ENCODE measurements at places on chromosomes 2 and 18.

DNA sequence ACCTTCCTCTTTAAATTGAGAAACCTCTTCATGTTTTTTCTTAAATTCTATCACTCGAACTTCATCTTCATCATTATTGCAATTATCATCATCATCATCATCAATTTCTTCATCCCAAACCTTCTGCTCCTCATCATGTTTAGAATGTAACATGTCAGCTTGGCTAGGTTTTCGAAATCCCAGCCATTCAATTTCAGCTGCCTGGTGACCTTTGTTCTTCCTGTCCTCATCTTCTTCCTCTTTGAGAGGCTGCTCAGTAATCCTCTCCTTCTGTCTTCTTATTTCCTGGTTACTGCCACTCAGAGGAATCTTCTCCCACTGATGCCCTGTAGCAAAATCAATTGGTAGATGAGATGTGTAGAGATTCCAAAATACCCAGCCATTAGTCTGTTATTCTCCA is 4.2 kb downstream of the ERMN start:
- DNase-seq = no peak

DNA sequence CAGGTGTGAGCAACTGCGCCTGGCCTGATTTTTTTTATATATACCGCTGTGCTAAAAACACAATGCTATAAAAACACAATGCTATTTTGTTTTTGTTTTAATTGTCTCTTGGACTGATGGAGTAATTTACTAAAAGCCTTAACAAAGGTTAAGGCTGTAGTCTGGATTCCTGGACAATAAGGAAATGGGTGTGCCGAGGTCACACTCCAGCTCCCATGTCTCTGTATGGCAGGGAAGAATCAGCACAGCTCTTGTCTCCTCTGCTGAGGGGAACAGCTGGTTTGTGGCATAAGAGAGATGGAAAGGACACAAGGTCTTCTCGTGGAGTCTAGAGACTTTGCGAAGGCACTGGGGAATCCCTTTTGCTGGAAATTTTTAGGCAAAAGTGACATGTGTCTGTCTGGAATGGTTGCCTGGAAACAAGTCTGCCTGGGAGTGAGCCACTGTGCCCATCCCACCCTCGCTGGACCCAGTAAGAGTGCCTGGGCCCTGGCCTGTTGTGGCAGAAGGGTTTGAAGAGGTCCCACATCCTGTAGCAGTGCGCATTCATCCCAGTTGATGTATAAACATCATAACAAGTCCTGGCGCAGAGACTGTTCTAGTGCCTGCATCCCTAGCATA is 73.1 kb downstream of the MAPK4 start:
- no peak for DNase-seq

DNA sequence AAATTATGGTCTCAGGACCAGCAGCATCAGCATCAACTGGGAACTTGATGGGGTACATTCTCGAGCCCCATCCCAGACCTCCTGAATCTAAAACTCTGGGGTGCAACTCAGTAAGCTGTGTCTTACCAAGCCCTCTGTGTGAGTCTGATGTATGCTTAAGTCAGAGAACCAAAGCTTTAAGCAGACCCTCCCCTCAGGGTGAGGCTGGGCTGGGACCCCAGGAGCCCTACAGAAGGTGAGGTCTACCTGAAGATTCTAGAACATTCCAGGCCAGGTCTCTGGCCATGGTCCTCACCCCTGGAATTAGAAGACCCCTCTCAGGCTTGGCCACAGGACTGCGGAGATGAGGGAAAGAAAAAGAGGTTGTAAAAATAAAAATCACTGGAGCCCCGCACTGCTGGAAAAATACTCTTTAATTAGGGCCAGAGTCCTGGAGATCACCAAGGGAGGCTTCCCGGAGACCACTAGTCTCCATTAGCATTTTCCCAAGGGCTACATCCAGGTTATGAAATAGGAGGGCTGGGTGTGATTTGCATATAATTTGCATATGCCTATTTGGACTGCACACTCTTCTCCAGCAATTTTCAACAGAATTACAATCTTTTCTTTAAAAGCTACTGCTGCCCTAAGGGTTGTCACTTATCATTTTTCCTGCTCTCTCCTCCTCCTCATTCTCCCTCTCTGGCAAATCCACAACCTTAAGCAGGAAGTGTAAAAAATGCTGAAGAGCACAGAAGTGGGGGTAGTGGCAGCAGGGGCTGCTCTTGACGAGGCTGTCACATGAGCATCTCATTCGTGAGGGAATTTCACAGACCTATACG is 100.2 kb downstream of the ZBTB7C start:
- no peak for DNase-seq

DNA sequence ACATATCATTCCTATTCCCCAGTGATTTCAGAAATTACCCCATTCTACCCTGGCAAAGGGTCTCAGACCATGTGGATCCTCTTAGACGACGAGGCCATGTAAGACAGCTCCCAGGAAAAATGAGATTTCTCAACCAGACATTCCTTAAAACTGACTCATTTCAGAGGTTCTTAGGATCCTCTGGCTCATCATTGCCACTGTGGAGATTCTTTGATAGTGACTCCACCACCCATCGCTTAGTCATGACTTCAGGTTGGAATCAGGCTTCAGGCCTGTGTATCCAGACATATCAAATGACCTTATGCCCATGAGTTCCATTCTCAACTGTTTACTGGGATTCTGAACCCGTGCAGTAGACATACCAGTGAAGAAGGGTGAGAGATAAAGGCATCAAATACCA is 245.6 kb upstream of the TCF4 start:
- DNase-seq = no peak

DNA sequence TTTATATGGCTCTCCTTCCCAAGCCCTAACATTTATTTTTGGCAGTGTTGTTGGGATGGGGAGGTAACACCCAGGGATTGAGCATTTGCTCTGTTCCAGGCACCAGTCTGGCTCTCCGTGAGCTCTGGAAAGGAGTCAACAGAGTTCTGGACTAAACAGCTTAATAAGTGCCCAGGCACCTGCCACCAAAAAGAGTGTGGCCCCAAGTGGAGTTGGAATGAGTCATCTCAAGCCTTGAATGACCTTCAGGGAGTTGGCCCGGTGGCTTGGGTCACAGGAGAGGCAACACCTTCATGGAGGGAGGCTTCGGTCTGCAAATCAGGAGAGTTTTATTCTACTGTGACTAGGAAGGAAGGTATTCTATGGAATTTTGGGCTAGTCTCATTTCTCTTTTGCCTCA is 203.2 kb downstream of the DLGAP1 start:
- no peak for DNase-seq

GRCh38 chr2:23037596-23037995 is 347.4 kb upstream of the KLHL29 start:
- no peak for DNase-seq

DNA sequence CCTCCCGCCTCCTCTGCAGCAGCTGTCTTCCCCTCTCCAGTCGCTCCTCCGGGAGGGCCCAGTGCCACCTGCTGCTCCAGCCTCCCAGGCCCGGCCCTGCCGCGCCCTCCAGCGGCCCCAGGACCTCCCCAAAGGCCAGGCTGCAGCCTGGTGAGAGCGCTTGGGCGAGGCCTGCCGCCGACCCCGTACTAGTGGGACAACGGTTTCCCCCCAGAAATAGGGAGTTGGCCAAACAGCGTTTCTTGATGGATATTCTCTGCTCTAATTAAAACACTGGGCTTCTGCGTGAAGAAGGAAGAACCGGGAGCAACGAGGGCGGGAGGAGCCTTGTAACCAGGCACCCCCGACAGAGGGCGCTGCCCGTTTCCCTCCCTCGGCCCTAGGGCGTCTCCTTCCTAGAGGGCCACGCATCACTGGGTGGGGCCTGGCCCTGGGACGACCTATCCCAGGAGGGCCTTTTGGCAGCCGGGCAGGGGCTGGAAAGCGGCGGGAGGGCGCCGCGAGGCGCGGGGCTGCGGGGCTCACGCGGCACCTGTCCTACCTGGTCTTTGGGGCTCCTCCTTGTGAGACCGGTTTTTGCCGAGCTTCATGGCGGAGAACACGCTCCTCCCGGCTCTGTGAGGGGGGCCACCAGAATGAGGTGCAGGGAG is 25.4 kb upstream of the OTOF start:
- peak; percentile 71 for DNase-seq

GRCh38 chr18:2412281-2412680 is 159.0 kb downstream of the METTL4 start:
- DNase-seq = no peak

GRCh38 chr2:105134081-105134480 is 96.2 kb downstream of the MRPS9 start:
- DNase-seq = no peak

DNA sequence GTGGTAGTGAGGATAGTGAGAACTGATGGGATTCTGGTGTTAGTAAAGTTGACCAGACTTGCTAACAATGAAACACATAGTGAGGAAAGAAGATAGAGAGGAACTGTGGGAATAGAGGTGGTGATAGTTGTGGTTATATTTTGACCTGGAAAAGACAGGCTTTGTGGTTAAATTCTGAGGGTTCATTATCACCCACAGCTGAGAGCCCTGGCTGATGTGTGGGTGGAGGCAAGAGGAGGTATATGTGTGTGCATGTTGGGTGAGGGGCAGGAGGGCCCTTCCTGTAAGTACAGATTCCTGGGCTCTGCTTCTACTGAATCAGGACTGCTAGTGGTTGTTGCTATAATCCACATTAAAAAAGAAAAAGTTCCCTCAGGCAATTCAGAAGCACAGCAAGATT is 26.2 kb upstream of the TMEM163 start:
- peak; percentile 36 for DNase-seq

DNA sequence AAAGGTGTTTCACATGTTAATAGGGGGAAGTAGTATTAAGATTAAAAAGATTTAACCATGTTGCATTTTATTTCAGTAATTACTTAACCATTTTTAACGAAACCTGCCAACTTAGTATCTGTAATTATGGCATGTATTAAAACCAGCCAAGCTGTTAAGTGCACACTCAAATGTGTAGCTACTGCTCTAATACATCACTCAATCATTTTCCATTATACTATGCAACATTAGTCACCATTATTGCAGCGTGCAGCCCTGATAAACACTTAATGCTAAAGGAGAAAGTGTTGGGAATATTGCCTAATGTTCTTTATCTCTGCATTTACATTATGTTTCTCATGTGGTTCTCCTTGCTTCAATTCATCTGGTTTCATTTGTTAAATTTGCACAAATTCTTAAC is 745.9 kb upstream of the FAM98A start:
- no peak for DNase-seq

DNA sequence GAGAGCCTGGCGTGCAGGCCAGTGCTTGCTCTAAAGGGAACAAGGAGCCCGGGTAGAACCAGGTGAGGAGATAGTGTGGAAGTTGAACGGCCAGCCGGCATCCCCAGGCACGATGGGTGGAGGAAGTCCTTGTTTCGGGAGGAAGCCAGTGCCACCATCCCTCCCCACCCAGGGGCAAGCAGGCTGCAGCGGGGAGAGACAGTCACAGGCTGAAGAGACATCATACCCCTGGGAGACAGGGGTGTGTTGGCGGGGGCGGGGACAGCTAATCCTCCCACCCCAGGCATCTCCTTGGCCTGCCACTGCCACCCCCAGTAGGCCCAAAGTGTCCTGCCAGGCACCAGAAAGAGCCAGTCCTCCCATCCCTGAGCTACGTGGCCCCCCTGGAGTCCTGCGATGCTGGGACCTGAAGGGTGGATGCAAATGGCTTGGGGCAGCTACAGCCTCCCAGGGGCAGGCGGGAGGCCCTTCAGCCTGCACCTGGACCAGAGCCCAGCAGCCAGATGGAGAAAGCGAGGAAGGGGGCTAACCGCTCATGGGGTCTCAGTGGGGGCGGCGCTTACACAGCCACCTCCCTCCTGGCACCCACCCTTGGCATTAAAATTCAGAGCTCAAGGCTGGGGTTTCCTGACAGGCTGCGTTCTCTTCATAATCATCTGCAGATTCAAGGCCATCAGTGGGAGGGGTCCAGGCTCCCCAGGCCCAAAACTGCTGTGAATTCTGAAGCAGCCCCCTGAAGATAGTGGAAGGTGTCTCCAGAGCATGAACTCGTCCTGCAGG is 14.8 kb upstream of the GPR55 start:
- no peak for DNase-seq

DNA sequence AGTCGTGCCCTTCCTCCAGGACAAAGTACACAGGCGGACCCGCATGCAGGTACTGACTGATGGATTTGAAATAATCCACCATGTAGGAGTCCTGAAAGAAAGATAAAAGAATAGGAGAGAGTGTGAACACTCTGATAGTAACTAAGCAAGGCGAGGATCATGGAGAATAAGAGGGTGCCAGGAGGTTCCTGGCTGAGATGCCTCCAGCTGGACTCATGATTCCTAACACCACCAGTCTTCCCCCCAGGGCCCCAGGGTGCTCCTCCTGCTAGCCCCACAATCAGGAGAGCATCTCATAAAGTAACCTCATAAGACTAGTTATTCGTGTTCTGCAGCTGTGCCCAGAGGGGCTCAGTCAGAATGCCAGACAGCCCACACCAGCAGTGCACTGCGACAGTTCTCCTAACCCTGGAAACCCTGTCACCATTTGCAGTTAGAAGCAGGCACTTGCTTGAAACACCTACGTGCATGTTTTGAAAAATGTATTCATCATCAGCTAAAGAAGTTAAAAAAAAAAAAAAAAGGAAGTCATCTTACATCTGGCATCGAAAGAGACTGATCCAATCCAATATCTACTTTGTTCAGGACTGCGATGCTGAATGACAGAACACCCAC is 36.7 kb downstream of the RMC1 start:
- no peak for DNase-seq

DNA sequence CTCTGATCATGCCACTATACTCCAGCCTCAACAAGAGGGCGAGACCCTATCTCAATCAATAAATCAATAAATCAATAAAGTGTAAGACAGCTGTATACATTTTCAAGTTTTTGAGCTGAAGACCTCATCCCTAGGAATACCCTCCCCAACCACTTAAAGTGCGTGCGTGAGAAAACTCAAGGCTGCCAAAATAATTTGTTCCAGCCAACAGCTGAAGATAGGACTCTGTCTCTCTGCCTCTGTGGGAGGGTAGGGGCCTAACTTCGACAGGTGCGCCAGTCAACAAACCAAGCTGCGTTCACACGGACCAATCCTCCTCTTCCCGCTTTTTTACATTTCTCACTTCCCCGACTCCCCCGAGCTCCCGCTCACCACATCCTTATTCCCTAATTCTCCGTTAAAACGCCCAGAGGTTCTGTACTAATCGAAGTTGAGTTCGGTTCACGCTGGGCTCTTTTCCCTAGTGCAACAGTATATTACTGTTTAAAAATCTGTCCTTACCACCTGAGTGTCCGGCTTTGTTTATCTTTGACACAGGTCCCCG is 618 bp downstream of the POLR2D start:
- no peak for DNase-seq

DNA sequence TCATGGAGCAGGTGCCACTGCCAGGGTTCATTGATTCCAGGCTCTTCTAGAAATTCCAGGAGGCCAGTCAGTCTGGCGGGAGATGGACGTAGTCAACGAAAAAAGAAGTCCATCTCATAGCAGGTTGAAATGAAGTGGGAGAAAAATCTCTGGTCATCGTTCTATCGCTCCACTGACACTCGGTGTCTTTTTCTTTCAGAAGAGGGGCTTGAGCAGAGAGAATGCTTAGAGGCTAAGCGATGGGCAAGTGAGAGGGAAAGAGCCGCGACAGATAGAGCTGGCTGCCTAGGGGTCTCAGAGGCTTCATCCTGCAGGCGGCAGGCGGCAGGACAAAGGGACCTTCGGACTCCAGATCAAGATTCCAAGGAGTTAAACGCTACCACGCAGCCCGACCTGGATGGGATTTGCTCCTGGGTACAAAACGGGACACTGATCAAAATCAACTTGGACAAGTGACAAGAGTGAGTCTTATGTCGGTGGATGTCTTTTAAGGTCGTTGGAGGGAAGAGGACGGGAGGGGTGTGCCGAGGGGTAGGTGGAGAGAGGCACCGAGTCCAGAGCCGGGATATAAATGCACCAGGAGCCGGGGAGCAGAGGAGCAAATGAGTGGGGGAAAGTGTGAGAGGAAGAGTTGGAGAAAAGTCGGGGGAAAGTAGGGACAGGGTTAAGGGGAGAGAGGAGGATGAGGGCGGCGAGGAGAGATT is 677 bp upstream of the TMEM178A start:
- DNase-seq = no peak

Measured in CMK (cell line).